Activated T-helper 2 cell treated with anti-CD3 and anti-CD28 coated beads, Interferon-gamma antibody, Interleukin-2, Interleukin-4, amounts not matched to agents 10 μg/mL and 5 μg/mL and 100 μg/mL, durations not matched to agents 14 hours and 24 hours and 36 hours (primary cell): ENCODE measurements at places on chromosomes 16 and 17.

GRCh38 chr17:48505788-48506187 lies 25.0 kb downstream of the HOXB1 start:
- DNase-seq = peak; percentile 60

GRCh38 chr17:73215447-73215846 lies 22.6 kb downstream of the COG1 start:
- DNase-seq = no peak

DNA sequence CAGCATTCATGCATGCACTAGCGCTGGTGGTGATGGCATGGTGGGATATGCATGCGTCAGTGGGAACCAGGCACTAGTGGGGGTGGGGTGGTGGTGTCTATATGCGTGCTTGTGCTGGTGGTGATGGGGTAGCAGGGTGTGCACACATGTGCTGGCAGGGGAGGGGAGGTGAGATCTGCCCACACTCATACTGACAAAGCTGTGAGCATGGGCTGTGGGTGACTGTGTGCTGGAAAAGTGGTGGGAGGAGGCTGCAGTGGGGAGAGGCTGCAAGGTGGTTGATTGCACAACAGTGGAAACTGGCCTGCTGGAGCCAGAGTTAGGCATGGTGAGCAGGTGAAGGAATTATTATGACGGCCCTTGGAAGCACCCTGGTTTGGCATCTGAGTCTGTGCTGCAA lies 31.3 kb upstream of the TEKT1 start:
- no peak for DNase-seq

- no peak for DNase-seq
Observed at GRCh38 chr16:28164140-28164539, 47.6 kb downstream of the XPO6 start.
